ENCODE measurements at places on chromosomes 7 and 10.

GRCh38 chr7:69091521-69091920, 506.8 kb upstream of the AUTS2 start:
- DNase-seq, result no peak

DNA sequence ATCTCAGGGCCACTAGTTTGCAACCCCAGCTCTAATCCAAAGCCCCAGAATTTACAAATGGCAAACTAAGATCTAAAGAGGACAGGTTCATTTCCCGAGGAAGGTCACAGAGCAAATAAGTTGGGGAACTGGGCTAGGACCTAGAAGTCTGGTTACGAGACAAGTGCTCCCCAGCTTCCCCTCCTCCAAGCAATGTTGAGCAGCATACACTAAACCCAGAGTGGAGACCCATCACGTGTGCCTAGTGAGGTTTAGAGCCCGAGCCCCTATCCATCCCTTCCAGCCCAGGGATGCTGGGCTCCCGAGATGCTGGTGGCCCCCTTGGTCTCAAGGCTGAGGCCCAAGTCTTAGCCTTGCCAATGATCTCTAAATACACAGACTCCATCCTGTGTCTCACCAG, 209.5 kb upstream of the ZMIZ1 start:
- DNase-seq, result no peak

DNA sequence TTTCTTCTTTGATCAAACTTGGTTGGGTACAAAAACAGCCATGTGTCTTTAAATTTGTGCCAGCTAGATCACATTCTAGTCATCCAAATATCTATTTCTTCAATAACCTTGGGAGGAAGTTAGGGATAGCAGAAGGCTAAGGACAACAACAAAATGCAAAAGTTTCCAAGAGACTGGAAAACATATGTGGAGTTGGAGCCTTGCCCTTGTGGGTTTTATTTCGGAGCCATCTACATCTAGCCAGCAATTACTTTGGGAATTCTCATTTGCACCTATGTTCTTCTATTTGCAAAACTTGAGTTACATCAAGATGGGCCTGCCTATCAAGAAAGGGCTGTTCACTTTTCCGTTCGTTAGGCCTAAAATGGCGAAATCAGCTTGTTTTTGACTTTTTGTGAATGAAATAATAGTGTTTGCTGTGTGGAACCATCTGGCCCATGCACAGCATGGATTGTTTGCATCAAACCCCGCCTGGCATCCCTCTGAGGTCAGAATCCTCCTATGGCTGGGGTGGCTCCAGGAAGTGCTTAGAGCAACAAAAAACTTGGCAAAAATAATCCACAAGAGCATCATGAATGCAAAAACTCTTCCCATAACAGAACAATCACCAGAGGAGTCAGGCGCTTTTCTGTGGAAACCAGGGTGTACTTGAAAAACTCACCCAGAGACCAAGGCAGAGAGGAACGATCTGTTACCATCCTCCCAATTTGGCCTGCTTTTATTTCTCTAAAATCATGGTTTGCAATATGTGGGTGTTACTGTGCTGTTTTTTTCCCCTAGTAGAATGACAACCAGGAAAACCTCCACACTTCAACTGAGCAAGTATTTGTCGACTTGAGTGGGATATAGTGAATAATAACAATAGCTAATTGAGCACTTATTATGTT, 36.2 kb upstream of the XPNPEP1 start:
- no peak for DNase-seq

DNA sequence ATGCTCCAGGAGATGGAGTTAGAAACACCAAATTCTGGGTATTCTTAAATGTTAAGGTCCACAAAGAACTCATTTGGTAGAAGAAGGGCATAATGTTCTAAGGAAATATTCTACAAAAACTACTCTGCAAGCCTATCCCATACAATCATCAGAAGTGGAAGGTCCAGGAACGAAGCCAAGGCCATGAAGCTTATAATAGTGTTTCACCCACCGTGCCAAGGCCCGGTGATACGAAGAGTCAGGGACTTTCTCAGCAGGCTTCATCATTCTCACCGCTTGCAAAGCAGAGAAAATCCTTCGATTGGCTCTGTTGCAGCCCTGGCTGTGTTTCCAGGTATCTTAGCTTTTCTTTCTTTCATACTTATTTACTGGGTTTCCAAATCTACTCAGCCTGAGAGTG, 351.9 kb upstream of the CELF2 start:
- no peak for DNase-seq

GRCh38 chr7:27917119-27917518, 177.2 kb downstream of the TAX1BP1 start:
- no peak for DNase-seq

- no peak for DNase-seq
These were observed 46.0 kb upstream of the HPS1 start for GRCh38 chr10:98492763-98493162.

DNA sequence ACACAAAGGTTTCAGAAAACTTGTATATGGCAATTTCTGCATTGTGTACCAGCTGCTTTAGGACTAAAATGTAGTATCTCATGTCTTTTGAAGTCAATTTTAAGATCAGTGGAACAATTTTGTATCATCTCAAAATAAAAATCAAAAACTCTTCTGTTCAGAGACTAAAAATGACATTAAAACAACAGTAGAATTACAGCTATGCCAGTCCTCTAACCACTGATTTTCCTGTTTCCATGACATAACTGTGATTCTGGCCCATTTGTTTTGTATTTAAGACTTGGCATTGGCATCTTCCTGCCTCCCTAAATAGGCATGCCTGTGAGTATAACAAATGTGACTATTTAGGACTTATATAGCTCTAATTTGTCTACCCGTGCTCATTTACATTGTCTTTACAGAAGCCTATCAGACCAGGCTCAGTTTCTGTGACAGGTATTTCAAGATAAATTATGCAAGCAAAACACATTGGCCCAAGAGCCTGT, 29.1 kb upstream of the VPS41 start:
- DNase-seq, result no peak

DNA sequence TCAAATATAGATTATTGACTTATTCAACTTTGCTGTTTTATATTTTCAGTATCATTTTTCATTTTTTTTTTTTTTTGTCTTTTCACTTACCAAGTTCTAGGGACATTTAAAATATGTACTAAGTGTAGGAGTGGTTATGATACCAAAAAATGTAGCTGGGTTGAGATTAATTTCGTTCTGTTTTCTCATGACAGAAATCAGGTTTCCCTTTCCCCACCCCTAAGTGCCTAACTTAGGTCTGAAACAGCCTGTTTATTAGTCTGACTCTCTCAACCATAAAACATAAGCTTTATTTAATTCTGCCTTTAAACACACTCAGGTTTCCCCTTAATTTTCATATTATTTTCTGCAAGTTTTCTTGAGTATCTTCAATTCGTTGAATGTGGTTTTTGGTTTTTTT, 22.1 kb downstream of the TMEM106B start:
- no peak for DNase-seq

- no peak for DNase-seq
These were observed 379.7 kb upstream of the FOXK1 start for GRCh38 chr7:4302203-4302905.

DNA sequence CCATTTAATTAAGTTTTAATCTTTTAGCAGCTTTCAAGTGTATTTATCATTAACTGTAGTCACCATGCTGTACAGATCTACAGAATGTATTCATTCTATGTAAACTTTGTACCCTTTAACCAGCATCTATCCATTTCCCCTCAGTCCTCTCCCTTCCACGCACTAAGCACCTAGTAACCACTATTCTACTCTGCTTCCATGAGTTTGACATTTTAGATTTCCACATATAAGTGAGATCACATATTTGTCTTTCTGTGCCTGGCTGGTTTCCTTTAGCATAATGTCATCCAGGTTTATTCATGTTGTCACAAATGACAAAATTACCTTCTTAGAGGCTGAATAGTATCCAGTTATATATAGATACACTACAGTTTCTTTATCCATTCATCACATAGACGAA, 79.7 kb downstream of the BTAF1 start:
- DNase-seq, result no peak

- DNase-seq, result no peak
These were observed 3.5 kb upstream of the SRRM3 start for GRCh38 chr7:76198202-76198601.

- no peak for DNase-seq
These were observed 23.9 kb downstream of the SCD start for GRCh38 chr10:100370714-100371481.

DNA sequence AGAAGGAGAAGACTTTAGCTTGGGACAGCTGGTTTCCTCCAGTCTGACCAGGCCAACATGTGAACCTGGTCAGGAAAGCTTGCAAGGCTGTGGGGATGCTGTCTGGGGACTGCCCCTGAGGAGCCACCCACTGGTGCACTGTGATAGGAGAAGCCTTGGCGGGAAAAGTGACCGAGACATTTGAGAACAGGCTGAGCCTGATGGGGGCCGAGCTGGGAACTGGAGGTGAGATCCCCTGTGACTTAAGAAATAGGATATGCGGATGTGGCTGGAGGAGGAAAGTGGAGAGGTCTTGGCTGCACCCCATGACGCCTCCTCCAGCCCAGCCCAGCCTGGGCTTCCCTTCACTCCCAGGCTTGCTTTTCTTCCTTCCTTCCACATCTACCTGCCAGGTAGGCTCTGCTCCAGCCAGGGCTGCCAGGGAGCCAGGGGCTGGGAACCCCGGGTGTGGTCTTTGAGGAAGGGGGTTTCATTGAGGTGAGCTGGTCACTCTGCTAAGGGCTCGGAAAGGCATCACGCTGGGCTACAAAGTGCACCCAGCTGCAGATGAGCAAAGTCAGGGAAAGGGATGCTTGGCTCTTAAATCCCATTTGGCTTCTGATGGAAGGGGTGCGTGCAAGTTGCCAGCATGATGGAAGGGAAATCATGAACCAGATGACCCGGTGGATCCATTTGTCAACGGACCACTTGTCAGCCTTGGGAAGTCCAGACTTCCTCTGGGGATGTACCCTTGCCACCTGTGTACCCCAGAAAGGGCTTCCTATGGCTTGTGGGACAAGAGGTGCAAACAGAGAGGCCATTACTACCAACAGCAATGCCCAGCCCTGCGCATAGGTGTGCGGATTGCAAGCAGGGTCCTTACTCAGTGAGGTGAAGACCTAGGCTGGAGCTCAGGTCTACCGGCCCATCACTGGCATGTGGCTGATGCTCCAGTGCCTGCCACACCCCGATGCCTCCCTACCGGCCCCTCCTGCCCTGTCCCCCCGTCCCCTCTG, 66.3 kb downstream of the C10orf143 start:
- no peak for DNase-seq

DNA sequence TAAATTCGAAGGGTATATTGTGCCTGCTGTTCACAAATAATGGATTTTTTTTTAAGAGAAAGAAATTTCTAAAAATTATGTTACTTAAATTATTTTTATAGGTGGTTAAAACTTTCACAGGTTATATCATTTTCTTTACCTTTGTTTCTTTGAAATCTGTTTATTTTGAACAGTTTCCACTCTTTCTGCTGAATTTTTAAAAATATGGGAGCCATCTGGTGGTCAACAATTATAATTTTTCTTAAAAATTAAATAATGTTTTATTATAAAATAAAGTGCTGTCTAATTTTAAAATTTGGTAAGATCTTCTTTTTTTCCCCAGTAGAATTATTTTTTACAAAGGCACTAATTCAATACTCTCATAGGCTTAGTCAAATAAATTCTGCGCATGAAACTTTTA, 263.9 kb downstream of the ETV1 start:
- DNase-seq, result no peak

- DNase-seq, result no peak
These were observed 45.4 kb downstream of the CTTNBP2 start for GRCh38 chr7:117827862-117828261.

GRCh38 chr10:31760674-31761081, 168.0 kb downstream of the ARHGAP12 start:
- no peak for DNase-seq

DNA sequence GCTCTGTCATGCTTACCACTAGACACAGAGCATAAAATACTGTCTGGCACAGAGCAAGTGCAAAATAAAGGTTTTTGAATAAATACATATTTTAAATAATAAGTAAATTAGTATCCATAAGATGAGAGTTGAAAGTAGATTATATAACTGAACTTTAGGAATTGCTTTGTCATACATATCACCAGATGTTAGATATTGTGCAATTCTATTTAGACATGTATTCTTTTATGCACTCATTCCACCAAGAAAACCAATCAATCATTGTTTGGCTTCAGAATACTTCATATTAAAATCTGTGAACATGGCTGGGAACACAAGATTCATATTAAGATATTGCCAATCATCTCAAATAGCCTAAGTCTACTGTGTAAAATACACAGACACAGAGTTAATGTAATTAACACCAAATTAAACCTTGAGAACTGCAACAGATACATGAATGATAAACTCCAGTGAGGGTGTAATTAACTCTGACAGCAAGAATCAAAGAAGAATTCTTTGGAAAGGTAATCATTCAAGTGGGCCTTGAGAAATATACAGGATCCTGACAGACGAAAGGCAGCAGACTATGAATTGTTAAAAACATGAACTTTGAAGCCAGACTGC, 201.0 kb upstream of the PTN start:
- DNase-seq, result no peak

DNA sequence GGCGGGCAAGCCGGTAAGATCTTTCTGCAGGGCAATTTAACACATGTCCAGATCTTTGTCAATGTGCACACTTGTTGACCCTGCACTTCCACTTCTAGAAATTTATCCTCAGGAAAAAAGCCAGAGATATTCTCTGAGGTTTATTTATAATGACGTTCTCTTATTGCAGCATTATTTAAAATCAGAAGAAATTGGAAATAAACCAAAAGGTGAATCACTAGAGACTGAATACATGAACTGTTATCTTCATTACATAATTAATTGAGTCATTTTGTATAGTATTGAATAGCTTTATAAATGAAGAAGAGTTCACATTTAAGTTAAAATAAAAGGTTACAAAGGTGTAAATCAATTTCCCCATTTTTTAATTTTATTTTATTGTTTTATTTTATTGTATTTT, 16.3 kb upstream of the SAR1A start:
- no peak for DNase-seq

GRCh38 chr7:106255246-106255645, 29.5 kb downstream of the NAMPT start:
- DNase-seq, result no peak

- no peak for DNase-seq
These were observed 148.7 kb downstream of the ZMYND11 start for GRCh38 chr10:283916-284356.

DNA sequence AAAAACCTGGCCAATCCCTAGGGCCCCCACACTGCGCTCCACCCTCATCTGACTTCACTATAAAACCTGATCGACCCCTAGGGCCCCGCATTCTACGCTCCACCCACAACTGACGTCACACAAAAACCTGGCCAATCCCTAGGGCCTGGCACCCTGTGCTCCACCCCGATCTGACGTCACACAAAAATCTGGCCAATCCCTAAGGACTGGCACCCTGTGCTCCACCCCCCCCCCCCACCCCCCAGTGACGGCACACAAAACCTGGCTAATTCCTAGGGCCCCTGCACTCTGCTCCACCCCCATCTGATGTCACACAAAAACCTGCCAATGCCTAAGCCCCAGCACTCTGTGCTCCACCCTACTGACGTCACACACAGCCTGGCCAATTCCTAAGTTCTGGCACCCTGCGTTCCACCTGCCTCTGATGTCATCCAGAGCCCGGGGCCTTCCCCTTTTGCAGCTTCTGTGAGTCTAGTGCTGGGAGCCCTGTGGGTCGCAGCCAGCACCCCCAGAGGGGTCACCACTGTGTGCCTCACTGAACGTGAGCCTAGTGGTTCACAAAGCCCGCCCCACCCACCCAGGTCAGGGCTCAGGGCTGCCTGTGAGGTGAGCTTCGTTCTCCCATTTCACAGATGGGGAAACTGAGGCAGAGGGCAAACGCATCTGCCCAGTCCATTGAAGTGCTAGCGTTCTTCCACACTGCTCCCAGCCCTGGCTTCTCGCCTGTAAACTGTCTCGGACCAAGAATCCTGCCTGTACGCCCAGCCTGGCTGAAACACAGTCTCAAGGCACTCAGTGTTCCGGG, 40.6 kb downstream of the MICALL2 start:
- no peak for DNase-seq

- DNase-seq, result no peak
These were observed 30.1 kb downstream of the TMEM178B start for GRCh38 chr7:141103847-141104429.

Measured in stimulated activated CD8-positive, alpha-beta memory T cell treated with anti-CD3 and anti-CD28 coated beads, Interleukin-4, amount 100 ng/mL, for 1 hour (primary cell).